Activated CD4-positive, CD25-positive, alpha-beta regulatory T cell (primary cell): ENCODE measurements at places on chromosomes 6 and 20.

- DNase-seq, result no peak
These were observed 144.5 kb upstream of the FLRT3 start for GRCh38 chr20:14481863-14482262.

GRCh38 chr20:40866056-40866455, 162.6 kb upstream of the TOP1 start:
- no peak for DNase-seq

GRCh38 chr20:55103188-55103587, 627.8 kb downstream of the DOK5 start:
- no peak for DNase-seq

DNA sequence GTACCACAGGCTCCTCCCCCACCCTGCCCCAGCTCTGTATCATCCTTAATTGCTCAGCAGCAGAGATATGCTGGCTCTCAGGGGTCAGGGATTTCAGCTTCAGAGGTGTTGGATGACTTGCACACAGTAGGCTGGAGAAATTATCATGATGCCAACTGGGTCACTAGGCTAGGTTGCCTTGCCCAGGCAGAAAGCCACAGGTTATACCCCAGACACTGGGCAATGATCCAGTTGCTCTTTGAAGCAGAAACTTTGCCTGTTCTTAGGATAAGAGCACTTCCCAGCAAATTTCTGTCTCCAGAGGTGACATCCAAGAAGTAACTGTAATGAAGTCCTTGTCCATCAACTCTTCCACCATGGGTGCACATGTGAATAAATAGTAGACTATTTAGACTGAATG, 38.3 kb upstream of the SCML4 start:
- no peak for DNase-seq

GRCh38 chr6:158073776-158074175, 92.1 kb downstream of the SYNJ2 start:
- DNase-seq, result no peak
